Sigmoid colon (tissue), 7 donors: ENCODE measurements at places on chromosomes 5 and 9. TPM values are rescaled to one million over a fixed set of nuclear protein-coding genes. Genes with fewer than 3 reads are reported as not detected.

Gene PRDM9
- total RNA-seq = not detected

Gene GRAMD2B
- 47.4 TPM for total RNA-seq

DNA sequence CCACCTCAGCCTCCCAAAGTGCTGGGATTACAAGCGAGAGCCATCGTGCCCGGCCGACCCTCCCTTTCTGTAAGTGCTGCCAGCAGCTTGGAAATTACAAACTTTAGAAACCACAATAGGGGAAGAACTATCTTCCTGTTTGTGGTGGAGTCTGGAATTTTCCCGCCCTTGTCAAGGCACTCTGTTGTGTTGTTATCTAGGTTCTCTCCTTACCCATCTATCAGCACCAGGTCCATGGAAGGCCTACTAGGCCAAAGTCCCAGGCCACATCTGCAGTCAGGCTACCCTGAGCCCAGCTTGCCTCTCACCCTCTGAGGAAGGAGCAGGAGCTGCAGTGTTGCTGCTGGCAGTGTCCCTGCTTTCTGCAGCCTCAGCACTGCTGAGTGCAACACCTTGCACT is 214.9 kb downstream of the MCTP1 start:
- DNase-seq = no peak
- no peaks in the 10 kb centered on the region for H3K4me1 ChIP-seq
- no peaks in the 10 kb centered on the region for H3K36me3 ChIP-seq
- H3K27ac ChIP-seq = no peak overlapping the region
- H3K4me3 ChIP-seq = no peak overlapping the region

- no peaks in the 10 kb centered on the region for H3K27me3 ChIP-seq
- H3K4me3 ChIP-seq = no peak overlapping the region
- H3K4me1 ChIP-seq = peaks cover 6% of the 10 kb centered on the region
These were observed 5.4 kb upstream of the GBGT1 start for GRCh38 chr9:133169102-133169501.

- H3K4me3 ChIP-seq = no peak overlapping the region
- no peaks in the 10 kb centered on the region for H3K36me3 ChIP-seq
- H3K27me3 ChIP-seq = no peaks in the 10 kb centered on the region
- H3K4me1 ChIP-seq = no peaks in the 10 kb centered on the region
- DNase-seq = no peak
These were observed 285.3 kb downstream of the ZNF608 start for GRCh38 chr5:124461157-124461556.

GRCh38 chr5:146291421-146292074 is 47.1 kb upstream of the POU4F3 start:
- no peak overlapping the region for H3K27ac ChIP-seq
- no peaks in the 10 kb centered on the region for H3K27me3 ChIP-seq
- no peaks in the 10 kb centered on the region for H3K36me3 ChIP-seq
- peaks cover 5% of the 10 kb centered on the region for H3K4me1 ChIP-seq
- H3K4me3 ChIP-seq = no peak overlapping the region

Gene IL13
- not detected for total RNA-seq

Gene SPINK6
- total RNA-seq = not detected

GRCh38 chr9:86600291-86600690 is 246.1 kb upstream of the TUT7 start:
- H3K27me3 ChIP-seq = no peaks in the 10 kb centered on the region
- no peak for DNase-seq
- no peak overlapping the region for H3K27ac ChIP-seq
- no peaks in the 10 kb centered on the region for H3K36me3 ChIP-seq
- no peak overlapping the region for H3K4me3 ChIP-seq

Gene KLHL3
- 5.5 TPM for total RNA-seq

DNA sequence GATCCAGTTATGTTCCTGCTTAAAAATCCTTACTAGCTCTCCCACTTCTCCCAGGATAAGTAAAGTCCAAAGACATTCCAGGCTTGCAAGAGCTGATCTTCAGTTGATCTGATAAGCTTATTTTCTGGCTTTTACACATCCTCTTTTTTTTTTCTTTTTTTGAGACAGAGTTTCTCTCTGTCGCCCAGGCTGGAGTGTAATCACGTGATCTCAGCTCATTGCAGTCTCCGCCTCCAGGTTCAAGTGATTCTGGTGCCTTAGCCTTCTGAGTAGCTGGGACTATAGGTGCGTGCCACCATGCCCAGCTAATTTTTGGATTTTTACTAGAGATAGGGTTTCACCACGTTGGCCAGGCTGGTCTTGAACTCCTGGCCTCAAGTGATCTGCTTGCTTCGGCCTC is 37.3 kb upstream of the PTPN3 start:
- H3K27ac ChIP-seq = no peak overlapping the region
- DNase-seq = no peak

DNA sequence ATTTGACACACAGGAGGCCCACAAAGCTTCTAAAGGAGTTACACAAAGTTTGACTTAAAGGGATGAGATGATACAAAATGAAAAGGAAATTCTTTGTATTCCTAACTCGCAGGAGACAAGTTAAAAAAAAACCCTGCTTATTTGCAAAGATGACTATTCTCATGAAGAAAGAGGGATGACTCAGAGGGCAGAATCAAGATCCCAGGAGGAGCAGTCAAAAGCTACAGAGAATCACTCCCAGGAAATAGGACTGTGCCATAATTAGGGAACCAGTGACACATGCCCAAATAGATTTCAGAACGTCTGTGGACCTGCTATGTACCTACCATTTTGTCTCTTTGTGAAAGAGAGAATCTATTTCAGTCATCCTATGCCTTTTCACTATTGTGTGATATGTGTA is 103.5 kb upstream of the ARRDC3 start:
- no peaks in the 10 kb centered on the region for H3K27me3 ChIP-seq
- no peak for DNase-seq
- H3K27ac ChIP-seq = no peak overlapping the region

DNA sequence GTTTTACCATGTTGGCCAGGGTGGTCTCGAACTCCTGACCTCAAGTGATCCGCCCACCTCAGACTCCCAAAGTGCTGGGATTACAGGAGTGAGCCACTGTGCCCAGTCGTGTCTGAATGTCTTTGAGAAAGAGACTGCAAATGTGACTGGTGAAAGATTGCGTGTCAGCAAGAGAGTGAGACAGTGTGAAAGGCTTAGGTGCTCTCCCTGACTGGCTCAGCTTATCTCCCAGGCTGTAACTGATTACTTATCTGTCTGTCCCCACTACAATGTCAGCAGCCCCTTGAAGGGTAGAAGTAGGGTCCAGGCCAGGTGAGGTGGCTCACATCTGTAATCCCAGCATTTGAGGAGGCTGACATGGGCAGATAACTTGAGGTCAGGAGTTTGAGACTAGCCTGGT is 3.4 kb upstream of the FGFR4 start:
- H3K27me3 ChIP-seq = peaks cover 39% of the 10 kb centered on the region
- no peak for DNase-seq
- H3K4me1 ChIP-seq = no peaks in the 10 kb centered on the region
- H3K36me3 ChIP-seq = no peaks in the 10 kb centered on the region
- no peak overlapping the region for H3K4me3 ChIP-seq

Gene FOXD4L6
- not detected for total RNA-seq

DNA sequence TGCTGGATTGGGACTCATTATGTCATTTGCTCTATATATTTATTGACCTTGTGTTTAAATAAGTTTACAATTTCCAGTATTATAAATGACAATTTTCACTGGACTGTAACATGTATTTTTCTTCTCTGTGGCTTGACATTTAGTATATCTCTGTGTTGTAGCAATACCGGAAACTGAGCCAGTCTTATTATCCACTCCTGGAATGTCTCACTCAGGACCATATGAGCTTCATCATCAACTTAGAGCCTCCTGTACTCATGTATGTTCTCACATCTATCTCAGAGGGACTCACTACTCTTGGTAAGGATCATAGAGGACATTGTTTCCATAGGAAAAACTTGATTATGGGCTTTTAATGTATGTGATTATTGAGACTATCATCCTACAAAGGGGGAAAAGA is 66.5 kb upstream of the TLX3 start:
- no peak for DNase-seq
- H3K27me3 ChIP-seq = no peaks in the 10 kb centered on the region
- H3K4me3 ChIP-seq = no peak overlapping the region
- peaks cover 10% of the 10 kb centered on the region for H3K4me1 ChIP-seq
- H3K27ac ChIP-seq = no peak overlapping the region
- no peaks in the 10 kb centered on the region for H3K36me3 ChIP-seq

DNA sequence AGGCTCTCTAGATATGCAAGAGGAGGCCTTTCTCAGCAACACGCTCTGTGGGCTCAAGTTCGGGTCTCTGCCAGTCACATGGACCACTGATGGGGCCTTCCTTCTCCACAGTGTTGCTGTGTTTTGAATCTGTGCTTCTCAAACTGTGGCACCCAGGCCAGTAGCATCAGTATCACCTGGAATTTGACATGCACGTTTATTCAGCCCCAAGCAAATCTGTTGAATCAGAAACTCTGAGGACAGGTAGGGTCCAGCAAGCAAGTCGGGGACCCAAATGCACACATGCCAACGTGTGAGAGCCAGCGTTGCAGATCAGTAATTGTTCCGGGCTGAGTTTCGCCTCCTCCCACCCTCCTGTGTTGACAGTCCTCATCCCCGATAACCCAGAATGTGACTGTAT is 502.6 kb downstream of the IRX1 start:
- DNase-seq = no peak
- no peak overlapping the region for H3K4me3 ChIP-seq
- H3K36me3 ChIP-seq = no peaks in the 10 kb centered on the region
- H3K27ac ChIP-seq = no peak overlapping the region

Gene KIF24
- total RNA-seq = 1.4 TPM

Gene C9orf85
- total RNA-seq = 11.8 TPM

GRCh38 chr5:81393783-81394718 is at the start of gene ACOT12:
TSS of gene ACOT12 (minus strand) at chr5:81394134. CDS start at chr5:81394114, 20 bp downstream.
- H3K27me3 ChIP-seq = peaks cover 38% of the 10 kb centered on the region
- H3K4me1 ChIP-seq = no peaks in the 10 kb centered on the region
- peak within 1 kb of the TSS; percentile 48 for H3K4me3 ChIP-seq
- H3K27ac ChIP-seq = no peak within 1 kb of the TSS
- no peaks in the 10 kb centered on the region for H3K36me3 ChIP-seq
- peak; percentile 61 for DNase-seq

GRCh38 chr5:180639741-180640610 is 9.4 kb downstream of the FLT4 start:
- H3K4me3 ChIP-seq = no peak overlapping the region
- peak; percentile 68 for DNase-seq
- H3K27ac ChIP-seq = no peak overlapping the region
- no peaks in the 10 kb centered on the region for H3K4me1 ChIP-seq

DNA sequence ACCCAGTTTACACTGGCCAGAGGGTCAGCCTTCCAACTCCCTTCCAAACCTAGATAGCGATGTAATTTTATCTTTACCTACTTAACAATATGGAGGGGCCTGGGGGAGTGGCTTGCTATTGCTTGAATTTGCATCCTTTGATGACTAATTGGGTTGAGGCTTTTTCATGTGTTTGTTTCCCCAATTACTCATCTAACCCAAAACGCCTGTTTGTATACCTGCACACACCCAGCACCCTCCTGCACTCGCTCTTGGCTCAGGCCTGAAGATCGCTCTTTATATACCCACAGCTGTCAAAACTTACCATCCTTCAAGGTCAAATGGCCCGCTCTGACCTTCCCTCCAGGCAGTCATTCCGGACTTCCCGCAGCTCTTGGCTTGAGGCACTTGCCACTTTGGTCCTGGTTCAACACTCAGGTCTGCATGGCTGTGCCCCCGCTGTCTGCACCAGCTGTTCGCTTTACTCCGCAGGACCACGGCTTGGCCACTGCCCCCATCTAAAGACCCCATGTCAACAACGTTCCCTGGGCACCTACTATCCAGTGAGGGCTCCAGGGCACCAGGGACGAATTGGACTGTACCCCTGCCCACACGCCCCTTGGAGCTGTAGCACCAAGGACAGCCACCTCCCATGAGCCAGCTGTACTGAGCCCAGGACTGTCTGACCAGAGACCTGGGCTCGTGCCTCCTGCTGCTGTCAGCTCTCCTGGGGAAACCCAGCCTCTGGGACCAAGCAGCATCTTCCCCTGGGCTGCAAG is 76.1 kb upstream of the ADAMTS2 start:
- no peaks in the 10 kb centered on the region for H3K36me3 ChIP-seq
- no peak overlapping the region for H3K27ac ChIP-seq
- no peak overlapping the region for H3K4me3 ChIP-seq
- peak; percentile 35 for DNase-seq
- H3K27me3 ChIP-seq = peaks cover 6% of the 10 kb centered on the region
- no peaks in the 10 kb centered on the region for H3K4me1 ChIP-seq

DNA sequence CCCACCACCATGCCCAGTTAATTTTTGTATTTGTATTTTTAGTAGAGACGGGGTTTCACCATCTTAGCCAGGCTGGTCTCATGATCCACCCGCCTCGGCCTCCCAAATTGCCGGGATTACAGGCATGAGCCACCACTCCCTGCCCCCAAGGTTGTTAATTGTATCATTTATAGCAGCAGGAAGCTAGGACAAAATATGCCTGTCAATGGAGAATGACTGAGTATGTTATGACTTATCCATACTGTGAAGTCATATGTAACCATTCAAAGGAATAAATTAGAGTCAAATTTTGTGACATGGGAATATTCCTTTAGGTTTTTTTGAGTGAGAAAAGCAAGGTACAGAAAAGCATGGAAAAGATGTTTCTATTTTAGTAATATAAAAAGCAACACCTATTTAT is 3.9 kb upstream of the DAB2 start:
- H3K4me3 ChIP-seq = no peak overlapping the region
- no peak overlapping the region for H3K27ac ChIP-seq
- no peak for DNase-seq
- peaks cover 15% of the 10 kb centered on the region for H3K4me1 ChIP-seq
- no peaks in the 10 kb centered on the region for H3K36me3 ChIP-seq

- no peaks in the 10 kb centered on the region for H3K36me3 ChIP-seq
- H3K27ac ChIP-seq = no peak overlapping the region
- no peak overlapping the region for H3K4me3 ChIP-seq
- no peaks in the 10 kb centered on the region for H3K4me1 ChIP-seq
These were observed 10.1 kb downstream of the TLR4 start for GRCh38 chr9:117714282-117714681.

Gene PRUNE2
- total RNA-seq = 459 TPM

- H3K36me3 ChIP-seq = no peaks in the 10 kb centered on the region
- peak overlapping the region; percentile 68 for H3K27ac ChIP-seq
- no peak for DNase-seq
- H3K27me3 ChIP-seq = no peaks in the 10 kb centered on the region
- peak overlapping the region; percentile 29 for H3K4me3 ChIP-seq
These were observed 288.9 kb upstream of the MPDZ start for GRCh38 chr9:13568405-13568804.

DNA sequence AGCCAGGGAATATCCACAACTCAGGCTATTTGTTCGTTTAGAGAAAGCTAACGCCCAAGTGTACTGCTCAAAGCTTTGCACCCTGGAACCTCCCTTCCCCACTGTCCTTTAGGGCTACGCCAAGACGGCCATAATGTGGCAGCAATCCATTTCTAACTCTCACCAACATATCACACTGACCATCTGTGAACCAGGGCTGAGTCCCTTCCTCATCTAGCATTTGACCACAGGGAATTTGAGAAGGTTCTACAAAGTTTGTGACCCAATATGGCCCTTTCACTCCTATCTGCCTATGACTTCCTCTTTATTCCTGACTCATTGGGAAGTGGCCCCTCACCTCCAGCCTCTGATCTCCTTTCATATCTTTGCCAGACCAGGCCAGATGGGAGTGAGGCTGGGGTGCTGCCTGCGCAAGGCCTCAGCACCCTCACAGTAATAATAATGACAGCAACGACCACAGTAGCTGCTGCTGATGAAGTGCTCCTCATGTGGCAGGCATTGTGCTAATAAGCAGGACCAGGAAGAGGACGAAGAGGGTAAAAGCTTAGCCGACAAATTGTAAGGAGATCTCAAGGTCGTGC is 9.3 kb upstream of the ARAP3 start:
- no peak overlapping the region for H3K27ac ChIP-seq
- H3K4me1 ChIP-seq = no peaks in the 10 kb centered on the region
- no peak overlapping the region for H3K4me3 ChIP-seq
- DNase-seq = no peak
- H3K36me3 ChIP-seq = no peaks in the 10 kb centered on the region

Gene CARTPT
- total RNA-seq = 8.4 TPM
